ENCODE measurements at places on chromosomes 1 and 21. TPM values are rescaled to one million over a fixed set of nuclear protein-coding genes. Genes with fewer than 3 reads are reported as not detected.

GRCh38 chr1:4076346-4076745 is 176.3 kb upstream of the C1orf174 start:
- H3K27ac ChIP-seq: no peak overlapping the region
- no peak for DNase-seq
- no peaks in the 10 kb centered on the region for H3K27me3 ChIP-seq
- H3K4me3 ChIP-seq: no peak overlapping the region

DNA sequence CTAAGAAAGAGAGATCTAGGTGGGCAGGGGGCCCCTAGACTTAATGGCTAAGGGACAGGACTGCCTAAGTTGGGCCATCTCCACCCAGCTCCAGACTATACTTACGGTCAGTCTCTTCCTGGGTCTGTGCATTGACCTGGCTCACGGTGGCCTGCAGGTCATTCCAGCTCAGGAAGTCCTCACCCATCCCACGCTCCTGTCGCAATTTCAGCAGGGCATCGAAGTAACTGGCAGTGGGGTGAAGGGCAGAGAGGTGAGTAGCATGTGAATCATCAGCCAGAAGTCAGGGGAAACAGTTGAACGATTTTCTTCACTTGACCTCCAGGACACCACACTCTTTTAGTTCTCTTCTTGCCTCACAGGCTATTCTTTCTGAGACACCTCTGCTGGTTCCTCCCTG is 20.5 kb downstream of the IQGAP3 start:
- H3K27ac ChIP-seq: no peak overlapping the region
- no peaks in the 10 kb centered on the region for H3K27me3 ChIP-seq
- H3K4me3 ChIP-seq: no peak overlapping the region
- H3K4me1 ChIP-seq: no peaks in the 10 kb centered on the region

Gene CGN
- total RNA-seq: 0.63 TPM

Gene PIP5K1A
- 69.9 TPM for total RNA-seq

GRCh38 chr1:91501523-91501851 is 836 bp downstream of the CDC7 start:
- no peaks in the 10 kb centered on the region for H3K4me1 ChIP-seq
- H3K4me3 ChIP-seq: peak overlapping the region; percentile 80
- peak overlapping the region; percentile 93 for H3K27ac ChIP-seq
- DNase-seq: no peak

DNA sequence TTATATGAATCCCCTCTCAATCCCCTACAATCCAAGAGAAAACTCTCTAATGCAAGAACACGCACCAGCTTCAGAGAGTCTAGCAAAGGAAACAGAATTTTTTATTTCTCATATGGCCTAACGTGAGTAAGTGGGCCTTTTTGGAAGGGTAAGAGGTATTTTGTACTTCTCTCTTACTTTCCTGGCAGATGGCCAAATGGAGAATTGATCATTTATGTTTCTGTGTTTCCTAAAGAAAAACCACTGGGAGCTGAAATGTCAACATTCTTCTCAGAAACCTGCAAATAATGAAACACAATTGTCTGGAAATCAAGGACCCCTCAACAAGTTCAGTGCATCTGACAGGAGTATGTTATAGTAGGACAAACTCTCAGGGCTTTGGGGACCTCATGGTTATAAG is 176.4 kb upstream of the C8B start:
- H3K4me3 ChIP-seq: no peak overlapping the region
- H3K27ac ChIP-seq: no peak overlapping the region
- H3K27me3 ChIP-seq: no peaks in the 10 kb centered on the region
- no peaks in the 10 kb centered on the region for H3K36me3 ChIP-seq
- no peak for DNase-seq

GRCh38 chr1:11784993-11785769 is 20.6 kb downstream of the MTHFR start:
- H3K27ac ChIP-seq: peak overlapping the region; percentile 44
- H3K4me3 ChIP-seq: peak overlapping the region; percentile 6
- no peaks in the 10 kb centered on the region for H3K27me3 ChIP-seq

DNA sequence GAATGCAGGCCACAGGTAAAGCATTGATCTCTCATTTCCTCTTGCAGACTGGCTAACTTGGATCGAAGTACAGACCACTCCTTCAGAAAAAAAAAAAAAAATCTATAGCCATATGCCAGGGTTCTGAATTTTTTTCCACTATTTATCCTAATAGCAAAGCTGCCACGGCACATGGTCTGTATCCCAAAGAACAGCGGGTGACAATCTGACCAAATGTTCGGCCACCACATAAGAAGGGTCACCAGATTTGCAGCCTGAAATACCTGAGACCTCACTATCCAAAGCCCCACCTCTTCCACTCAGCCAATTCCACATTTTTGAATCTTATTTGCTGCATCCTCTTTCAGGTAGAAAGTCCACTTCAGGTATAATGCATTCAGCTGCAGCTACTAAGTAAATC is 55.6 kb upstream of the RGS7 start:
- DNase-seq: no peak
- no peaks in the 10 kb centered on the region for H3K36me3 ChIP-seq
- H3K4me1 ChIP-seq: no peaks in the 10 kb centered on the region
- no peak overlapping the region for H3K27ac ChIP-seq
- no peaks in the 10 kb centered on the region for H3K27me3 ChIP-seq
- H3K4me3 ChIP-seq: no peak overlapping the region

GRCh38 chr1:152141971-152142584 is 16.9 kb downstream of the RPTN start:
- DNase-seq: peak; percentile 82
- no peak overlapping the region for H3K4me3 ChIP-seq
- no peaks in the 10 kb centered on the region for H3K4me1 ChIP-seq
- no peak overlapping the region for H3K27ac ChIP-seq

GRCh38 chr1:115113766-115114165 is 24.5 kb upstream of the TSPAN2 start:
- H3K4me1 ChIP-seq: peaks cover 12% of the 10 kb centered on the region
- no peak overlapping the region for H3K4me3 ChIP-seq
- no peaks in the 10 kb centered on the region for H3K27me3 ChIP-seq
- no peak overlapping the region for H3K27ac ChIP-seq
- no peak for DNase-seq

Data from tibial nerve (tissue), 4 donors.